ENCODE measurements at places on chromosomes 12 and 14.
A peak's percentile ranks its signal among the peaks of the same experiment; 100 is the strongest.

DNA sequence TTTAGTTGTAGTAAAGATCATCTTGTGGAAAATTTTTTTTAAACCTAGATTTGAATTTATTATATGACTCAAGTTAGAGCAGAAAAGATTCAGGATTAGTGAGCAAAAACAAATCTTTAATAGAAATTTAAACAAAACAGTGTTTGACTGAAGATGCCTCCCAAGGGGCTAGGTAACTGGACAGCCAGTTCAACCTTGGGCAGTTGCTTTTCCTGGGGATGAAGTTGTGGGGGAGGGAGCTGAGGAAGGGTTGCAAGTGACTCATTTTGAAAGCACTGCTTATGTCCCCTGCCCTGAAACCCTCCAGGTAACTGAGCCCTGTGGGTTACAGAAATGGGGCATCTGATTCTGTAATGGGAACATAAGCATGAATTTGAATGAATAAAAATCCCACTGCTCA is 13.1 kb downstream of the CFAP54 start:
- DNase-seq = no peak

GRCh38 chr14:101790232-101790631 is 28.7 kb downstream of the PPP2R5C start:
- DNase-seq = no peak

GRCh38 chr12:50926415-50926814 is 25.9 kb upstream of the HIGD1C start:
- no peak for DNase-seq

- DNase-seq = peak; percentile 75
Observed at GRCh38 chr12:120583478-120584030, 2.4 kb upstream of the POP5 start.

DNA sequence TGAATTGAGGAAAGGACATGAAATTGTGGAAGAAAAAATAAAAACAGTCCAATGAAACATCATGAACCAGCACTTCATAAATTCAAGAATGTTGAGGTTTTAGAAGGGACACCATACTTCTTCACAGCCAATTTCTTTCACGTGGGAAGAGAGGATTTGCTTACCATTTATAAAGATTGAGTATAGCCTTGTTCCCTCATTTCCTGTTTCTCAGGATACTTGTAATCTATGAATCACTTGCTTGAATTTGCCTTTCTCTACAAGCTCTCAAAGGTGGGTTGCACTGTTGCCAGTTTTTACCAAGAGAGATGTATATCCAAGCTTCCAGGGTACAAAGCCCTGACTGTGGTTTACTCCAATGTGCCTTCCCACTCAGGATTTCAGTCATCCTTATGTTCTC is 116.1 kb downstream of the DUSP6 start:
- no peak for DNase-seq

DNA sequence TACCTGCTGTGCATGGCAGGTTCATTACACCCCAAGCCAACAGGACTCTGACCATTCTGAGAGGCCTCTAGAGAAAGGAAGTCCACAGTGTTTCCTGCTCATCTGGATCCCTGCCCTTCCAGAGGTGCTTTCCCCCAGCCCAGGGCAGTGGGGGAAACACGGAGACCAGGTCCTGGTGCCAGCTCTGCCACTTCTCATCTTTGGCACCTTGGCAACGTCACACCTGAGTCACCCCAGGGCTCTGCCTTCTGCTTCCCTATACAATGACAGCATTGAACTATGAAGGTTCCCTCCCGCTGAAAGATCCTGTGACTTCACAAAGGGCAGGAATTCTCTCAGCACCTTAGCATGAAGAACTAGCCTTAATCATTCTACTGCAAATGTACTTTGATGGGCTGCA is 74.9 kb downstream of the ANO2 start:
- DNase-seq = no peak

- no peak for DNase-seq
Observed at GRCh38 chr14:90742729-90743128, 73.5 kb downstream of the TTC7B start.

- DNase-seq = no peak
Observed at GRCh38 chr12:31922341-31923062, 36.7 kb upstream of the RESF1 start.

DNA sequence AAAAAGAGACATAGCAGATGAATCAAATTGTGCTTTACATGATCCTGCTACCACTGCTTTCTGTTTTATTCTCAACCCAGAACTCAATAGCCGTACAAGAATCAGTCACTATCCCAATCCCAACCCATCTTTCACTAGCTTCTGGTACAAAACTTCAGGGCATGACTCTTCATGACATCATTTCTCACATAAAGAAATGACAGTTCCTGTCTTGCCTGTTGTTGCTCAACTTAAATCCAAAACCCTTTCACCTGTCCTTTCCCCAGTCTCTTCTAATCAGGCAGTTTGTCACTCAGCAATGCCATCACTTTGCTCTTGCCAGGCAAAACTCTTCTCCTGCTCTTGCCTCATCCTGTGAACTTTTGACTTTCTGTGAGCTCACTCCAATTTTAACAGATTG is 962.8 kb downstream of the GALC start:
- no peak for DNase-seq

- DNase-seq = no peak
Observed at GRCh38 chr12:92213166-92213565, 67.5 kb upstream of the BTG1 start.

- DNase-seq = no peak
Observed at GRCh38 chr12:21769307-21769706, 5.2 kb downstream of the KCNJ8 start.

- no peak for DNase-seq
Observed at GRCh38 chr14:64891173-64891838, 11.6 kb upstream of the SPTB start.

DNA sequence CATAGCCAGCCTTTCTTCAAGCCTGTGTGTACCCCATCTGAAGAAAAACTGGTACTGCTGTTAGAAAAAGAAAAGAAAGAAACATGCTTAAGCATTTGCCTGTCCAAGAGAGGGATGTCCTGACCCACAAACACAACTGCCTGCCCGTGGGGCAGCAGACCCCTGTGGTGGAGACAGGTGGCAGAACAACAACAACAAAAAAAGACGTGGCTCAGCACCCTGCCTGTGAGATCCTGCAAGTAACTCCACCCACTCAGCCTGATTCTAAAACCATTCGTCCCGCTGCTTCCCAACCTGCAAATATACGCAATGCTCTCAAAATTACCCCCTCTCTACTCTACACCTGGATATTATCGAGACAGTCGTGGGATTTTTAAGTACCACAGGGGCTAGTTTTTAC is 64.9 kb upstream of the ZDHHC17 start:
- no peak for DNase-seq

GRCh38 chr14:79044894-79045624 is 874.9 kb downstream of the NRXN3 start:
- no peak for DNase-seq

DNA sequence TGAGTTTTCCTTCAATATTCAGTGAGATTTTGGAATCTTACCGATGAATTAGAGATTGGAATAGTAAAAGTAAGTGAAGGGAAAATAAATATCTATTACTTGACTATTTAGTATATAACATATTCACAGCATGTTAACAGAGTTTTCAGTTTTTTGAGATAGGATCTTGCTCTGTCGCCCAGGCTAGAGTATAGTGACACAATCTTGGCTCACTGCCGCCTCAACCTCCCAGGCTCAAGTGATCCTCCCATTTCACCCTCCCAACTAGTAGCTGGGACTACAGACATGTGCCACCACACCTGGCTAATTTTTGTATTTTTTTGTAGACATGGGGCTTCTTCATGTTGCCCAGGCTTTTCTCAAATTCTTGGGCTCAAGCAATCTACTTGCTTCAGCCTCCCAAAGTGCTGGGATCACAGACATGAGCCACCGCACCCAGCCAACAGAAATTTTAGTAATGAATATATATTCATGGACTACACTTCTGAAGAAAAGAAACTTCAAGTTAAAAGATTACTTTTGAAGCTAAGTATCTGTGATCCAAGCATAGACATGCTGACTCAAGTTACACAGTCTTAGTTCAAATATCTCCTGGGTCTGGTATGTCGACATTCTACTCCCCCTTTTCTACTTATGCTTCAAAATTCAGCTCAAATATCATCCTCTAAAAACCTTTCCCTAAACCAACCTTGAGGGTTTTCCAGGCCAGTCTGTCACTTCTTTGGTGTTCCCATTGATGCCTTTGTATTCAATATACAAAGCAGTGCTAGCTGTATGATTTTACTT is 13.8 kb downstream of the UBE2N start:
- no peak for DNase-seq

GRCh38 chr14:23227566-23227965 is 10.2 kb upstream of the RNF212B start:
- DNase-seq = no peak

- no peak for DNase-seq
Observed at GRCh38 chr14:60085085-60085484, 6.6 kb upstream of the PCNX4 start.

GRCh38 chr14:105413544-105413886 is 6.1 kb upstream of the MTA1 start:
- DNase-seq = no peak

DNA sequence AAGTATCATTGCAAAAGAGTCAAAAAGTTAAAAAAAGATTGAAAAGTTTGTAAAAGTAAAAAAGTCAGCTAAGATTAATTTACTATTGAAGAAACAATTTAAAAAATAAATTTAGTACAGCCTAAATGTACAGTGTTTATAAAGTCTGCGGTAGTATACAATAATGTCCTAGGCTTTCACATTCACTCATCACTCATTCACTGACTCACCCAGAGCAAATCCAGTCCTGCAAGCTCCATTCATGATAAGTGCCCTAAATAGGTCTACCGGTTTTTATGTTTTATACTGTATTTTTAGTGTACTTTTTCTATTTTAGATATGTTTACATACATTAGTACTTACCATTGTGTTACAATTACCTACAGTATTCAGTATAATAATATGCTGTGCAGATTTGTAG is 43.9 kb upstream of the ABCC9 start:
- no peak for DNase-seq

DNA sequence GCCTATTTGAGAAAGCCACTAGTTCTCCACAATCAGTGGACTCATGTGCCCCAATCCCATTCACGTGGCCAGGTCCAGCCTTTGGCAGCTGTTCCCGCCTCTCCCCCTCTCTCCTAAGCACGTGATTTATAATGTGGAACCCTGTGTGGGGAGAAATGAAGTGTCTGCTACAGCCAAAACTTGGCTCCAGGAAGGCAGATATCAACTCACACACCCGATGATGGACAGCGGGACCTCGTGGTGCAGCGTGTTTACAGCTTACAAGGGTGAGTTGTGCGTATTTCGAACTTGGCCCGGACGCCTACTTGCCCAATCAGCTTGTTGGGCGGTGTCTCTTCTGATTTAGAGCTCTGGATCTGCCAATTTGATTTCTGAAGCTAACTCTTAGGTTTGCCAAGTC is 38.1 kb upstream of the FAM181A start:
- DNase-seq = no peak

DNA sequence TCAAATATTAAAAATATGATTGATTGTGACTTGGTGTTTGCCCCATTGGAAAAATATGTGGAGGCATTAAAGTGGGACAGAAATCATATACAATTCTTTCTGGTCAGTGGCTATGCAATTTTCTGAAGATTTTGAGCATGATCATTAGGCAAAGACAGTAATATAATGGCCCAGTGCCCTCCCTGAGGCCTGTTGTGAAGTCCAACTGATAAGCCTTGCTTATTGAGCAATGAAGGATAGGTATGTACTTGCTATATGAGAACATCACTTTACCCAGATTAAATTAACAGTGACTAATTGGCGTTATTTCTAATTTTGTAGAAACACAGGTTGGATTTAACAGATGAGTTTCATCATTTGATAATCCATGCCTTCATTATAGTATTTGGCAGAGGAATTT is 57.1 kb downstream of the NKX2-1 start:
- no peak for DNase-seq

All from activated naive CD4-positive, alpha-beta T cell (primary cell).